ENCODE measurements at places on chromosomes 7 and 10.

- no peak for DNase-seq
These were observed 175.4 kb downstream of the AUTS2 start for GRCh38 chr7:69773535-69774225.

DNA sequence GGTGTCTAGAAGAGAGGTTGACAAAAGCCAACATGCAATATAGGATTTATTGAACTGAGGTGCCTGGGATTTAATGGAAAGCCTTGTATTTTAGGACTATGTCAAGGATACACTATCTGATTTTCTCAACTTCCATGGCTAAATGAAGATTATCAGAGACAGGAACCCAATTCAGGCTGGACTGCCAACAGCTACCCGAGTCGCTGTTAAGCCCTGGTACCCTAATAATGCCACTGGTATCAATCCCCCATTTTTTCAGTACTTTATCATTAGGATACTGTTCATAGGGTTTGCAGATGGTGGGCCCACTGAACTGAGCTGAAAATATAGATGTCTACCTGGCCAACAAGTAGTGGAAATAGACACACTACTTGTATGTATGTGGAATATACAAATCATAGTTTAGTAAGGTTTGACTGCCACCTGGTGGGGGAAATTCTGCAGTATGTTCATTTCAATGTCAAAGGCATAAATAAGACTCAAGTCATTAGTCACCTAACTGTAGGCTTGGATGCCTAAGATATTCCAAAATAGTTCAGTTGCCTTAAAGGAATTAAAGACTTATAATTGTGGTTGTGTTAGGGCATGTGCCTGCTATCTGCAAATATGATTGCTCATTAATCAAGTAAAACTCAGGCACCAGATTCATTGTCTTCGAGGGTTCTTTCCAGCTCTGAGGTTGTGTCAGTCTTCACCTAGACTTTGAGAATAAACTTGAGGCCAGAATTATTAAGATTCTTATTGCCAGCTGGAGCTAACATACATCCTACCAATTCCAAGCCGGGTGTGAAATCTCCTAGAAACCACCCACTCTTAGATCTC is 34.1 kb upstream of the NOBOX start:
- peak; percentile 7 for DNase-seq

DNA sequence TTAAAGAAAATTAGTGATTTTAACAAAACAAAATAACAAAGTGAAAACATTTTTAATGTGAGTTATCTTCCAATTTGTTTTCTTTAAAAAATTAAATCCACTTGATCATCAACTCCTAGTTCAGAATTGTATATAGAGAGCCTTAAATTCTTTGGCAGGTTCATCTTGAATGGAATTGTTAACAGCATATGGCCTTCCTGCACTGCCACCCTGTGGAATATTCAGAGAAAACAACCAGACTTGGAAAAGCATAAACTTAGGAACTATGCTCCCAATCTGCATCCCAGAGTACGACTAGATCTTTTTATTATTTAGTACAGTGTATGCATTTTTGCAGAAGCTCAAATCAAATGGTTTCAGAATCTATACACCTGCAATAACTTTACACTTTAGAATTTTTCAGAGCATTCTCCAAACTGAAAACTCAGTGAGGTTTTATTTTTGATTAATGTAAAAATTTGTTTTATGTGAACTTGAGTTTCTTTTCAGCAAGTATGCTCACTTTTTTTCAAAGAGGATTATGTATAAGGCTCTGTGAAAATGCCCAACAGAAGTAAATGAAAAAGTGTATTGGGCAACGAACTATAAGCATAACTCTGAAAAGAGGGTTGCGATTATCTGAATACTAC is 44.9 kb upstream of the ANK3 start:
- DNase-seq, result no peak

DNA sequence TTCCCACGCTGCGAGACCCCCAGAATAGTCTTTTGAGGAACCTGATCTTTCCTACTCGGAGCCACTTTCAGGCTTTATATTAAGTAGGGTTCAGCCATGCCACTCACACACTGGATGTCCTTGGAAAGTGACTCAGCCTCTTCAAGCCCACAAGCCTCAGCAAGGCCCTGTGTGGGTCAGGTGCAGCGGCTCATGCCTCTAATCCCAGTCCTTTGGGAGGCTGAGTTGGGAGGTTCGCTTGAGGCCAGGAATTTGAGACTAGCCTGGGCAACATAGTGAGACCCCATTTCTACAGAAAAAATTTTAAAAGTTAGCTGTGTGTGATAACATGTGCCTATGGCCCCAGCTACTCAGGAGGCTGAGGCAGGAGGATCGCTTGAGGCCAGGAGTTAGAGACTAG is 119.7 kb upstream of the TNRC18 start:
- no peak for DNase-seq

- no peak for DNase-seq
These were observed 12.1 kb downstream of the ZSCAN21 start for GRCh38 chr7:100061518-100062193.

GRCh38 chr7:13132314-13132713 is 444.9 kb downstream of the ARL4A start:
- no peak for DNase-seq

- no peak for DNase-seq
These were observed 14.1 kb upstream of the BTBD16 start for GRCh38 chr10:122257041-122257440.

DNA sequence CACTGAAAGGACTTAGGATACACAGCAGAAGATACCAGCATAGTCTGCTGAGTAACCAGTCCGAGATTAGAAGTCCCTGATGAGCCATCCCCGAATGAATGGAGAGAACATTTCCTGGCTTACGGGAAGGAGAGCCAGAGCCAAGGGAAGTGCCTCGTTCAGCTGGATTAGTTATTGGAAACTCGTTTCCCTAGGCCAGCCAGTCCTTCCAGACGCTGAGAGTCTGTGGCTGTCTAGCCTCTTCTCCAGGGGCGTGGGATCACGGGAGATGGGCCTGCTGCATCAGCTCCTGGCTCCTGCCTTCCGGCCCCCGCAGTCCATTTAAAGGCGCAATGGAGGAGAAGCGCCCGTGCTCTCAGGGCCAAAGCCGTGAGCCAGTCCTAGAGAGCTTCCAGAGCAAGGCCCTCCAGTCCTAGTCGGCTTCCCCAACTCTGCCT is 712.8 kb downstream of the PARD3 start:
- no peak for DNase-seq

- no peak for DNase-seq
These were observed 43.3 kb upstream of the VIPR2 start for GRCh38 chr7:159188011-159188410.

DNA sequence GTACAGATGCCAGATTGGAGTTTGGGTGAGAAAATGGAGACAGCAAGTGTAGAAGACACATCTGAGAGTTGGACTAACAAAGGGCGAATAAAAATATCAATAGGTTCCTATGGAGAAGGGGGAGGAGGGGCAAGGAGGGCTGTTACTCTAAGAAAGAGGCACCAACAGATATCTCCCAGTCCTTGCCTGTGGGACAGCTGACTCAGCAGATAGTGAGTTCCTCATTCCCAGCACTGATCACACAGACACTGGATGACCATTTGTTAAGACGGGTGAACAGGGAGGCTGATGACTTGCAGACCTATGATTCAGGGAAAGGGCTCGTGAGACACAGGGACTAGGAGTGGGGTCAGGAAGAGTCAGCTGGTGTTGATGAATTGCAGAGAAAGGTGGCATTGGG is 5.7 kb upstream of the PRR15 start:
- no peak for DNase-seq

DNA sequence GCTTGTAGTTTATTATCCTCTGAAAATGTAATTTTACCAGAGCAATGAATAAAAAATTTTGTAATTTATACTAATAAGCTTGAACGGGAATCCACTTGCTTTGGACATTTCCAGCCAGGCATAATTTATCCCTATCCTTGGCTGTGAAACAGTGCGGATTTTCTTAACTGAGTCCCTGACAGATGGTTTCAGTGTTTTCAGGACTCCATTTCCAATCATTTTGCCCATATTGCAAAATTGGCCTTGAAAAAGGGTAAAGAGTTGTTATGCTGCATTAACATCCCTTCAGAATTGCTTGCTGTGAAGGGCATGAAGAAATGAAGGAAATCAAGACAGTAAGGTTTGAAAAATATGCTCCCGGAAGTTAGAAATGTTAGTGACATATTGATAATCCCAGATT is 57.7 kb downstream of the NXPH1 start:
- no peak for DNase-seq

DNA sequence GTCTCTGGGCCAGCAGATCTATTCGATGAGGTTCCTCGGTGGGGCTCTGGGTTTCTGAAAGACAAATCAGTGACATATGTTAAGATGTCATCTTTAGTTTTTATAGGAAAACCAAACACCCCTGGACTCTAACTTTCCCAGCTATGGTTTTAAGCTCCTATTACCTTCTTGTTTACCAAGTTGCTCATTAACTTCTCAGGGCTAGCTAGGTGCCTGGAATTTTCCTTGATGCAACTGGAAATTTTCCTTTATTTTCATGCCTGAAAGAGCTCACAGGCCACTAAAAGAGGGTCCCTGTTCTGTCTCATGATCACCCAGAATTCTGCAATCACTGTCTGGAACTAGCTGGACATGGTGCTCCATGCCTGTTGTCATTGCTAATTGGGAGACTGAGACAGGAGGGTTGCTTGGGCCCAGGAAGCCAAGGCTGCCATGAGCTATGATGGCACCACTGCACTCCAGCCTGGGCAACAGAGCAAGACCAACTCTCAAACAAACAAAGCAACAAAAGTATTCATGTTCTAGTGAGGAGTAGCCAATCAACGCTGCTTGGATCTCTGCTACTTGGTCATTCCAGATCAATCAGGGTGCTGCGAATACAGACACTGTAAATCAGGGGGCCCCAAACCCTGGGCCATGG is 1173.5 kb upstream of the AUTS2 start:
- DNase-seq, result no peak

DNA sequence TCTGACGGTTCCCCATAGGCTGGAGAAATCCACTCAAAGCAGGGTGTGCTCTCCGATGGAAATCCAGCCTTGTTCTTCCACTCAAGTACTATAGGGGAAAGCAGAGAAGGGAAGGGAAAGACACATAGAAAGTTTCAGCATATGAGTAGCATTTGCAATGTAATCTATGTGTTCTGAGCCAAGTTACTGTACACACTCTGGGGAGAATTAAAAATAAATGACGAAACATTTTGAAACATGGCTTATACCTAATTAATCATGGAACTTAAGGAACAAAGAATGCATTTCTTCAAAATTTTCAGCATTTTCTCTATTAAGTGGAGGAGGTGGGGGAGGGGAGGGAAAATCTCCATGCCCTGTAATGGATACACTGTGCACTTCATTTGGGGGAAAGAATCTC is 198.1 kb upstream of the HABP2 start:
- DNase-seq, result no peak

- no peak for DNase-seq
These were observed 15.0 kb upstream of the STEAP4 start for GRCh38 chr7:88321694-88322093.

DNA sequence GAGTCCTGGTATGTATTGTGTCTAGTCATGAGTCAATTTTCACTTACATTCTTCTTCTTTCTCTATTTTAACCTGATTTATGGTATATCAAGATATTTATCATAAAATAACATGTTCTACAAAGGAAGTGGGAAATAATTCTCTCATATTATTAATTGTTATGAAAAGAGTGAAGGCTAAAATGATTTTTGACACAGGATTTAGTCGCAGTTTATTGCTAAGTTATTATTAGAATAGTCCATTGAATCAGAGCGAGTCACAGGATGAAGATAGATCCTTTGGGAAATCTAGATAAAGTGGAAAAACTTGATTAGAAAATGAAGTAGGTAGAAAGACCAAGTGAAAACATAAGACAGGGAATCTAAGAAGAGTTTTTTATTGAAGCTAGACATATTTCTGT is 184.3 kb upstream of the DGKB start:
- DNase-seq, result no peak

GRCh38 chr7:139830782-139831501 is 1.9 kb downstream of the TBXAS1 start:
- DNase-seq, result no peak

DNA sequence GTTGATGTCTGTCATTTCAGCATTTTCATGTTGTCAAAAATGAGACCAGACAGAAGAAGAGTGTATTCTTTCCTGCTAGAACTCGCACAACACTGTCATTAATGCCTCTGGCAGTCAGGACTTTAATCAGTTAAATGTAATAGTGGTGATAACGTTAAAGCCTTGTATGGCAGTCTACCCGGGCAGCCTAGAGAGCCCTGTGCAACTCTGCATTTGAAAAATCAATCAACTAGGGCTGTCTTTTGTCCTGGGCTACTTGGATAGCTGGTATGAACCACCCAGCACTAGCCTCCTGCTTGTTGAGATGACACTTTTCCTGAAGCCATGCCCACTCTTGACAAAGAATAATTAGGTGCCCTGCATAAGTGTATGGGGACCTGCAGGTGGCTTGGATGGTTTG is 19.8 kb downstream of the MGMT start:
- DNase-seq, result no peak

GRCh38 chr10:98855403-98856189 is 380.1 kb downstream of the HPSE2 start:
- DNase-seq, result no peak

DNA sequence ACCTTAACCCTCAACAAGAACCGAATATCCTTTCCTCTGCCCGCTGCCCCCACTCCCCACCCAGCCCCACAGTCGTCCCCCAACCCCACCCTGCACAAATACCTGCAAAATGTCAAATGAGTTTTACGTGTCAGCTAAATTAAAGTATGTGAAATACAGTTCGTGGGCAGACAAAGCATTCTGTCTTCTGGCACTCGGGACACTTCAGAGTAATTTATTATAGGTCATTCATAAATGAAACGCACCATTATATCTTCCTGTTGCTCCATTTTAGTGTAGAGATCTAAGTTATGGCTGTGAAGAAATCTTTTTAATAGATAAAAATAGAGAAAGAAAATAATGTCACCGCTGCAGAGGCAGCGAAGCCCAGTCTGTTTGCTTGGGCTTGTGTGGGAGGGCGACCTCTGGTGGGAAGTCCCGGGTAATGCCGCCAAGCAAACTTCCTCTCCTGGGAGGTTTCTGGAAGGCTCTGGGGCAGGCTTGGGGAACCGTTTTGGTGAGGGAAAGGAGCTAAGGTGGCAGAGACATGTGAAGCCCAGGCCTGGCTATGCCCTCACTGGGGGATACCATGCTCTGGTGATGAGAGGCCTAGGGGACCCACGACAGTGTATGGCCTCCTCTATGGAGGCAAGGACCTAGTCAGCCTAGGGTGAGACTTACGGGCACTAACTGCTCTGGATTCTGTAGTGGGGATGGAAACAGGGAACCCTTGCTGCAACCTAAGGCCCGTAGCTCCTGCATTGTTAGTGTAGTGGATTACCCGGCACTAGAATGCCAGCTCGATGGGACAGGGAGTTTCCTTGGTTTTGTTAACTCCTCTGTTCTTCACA is 604.9 kb downstream of the LRMDA start:
- DNase-seq, result peak; percentile 31

Measured in activated T-cell treated with anti-CD3 and anti-CD28 coated beads for 48 hours (primary cell).